ENCODE measurements at places on chromosomes 4 and X. TPM values are rescaled to one million over a fixed set of nuclear protein-coding genes. Genes with fewer than 3 reads are reported as not detected.

GRCh38 chr4:123708902-123709301 lies 312.3 kb downstream of the SPRY1 start:
- no peaks in the 10 kb centered on the region for H3K4me1 ChIP-seq
- H3K27me3 ChIP-seq = no peaks in the 10 kb centered on the region
- no peaks in the 10 kb centered on the region for H3K36me3 ChIP-seq
- H3K27ac ChIP-seq = no peak overlapping the region
- H3K4me3 ChIP-seq = no peak overlapping the region

DNA sequence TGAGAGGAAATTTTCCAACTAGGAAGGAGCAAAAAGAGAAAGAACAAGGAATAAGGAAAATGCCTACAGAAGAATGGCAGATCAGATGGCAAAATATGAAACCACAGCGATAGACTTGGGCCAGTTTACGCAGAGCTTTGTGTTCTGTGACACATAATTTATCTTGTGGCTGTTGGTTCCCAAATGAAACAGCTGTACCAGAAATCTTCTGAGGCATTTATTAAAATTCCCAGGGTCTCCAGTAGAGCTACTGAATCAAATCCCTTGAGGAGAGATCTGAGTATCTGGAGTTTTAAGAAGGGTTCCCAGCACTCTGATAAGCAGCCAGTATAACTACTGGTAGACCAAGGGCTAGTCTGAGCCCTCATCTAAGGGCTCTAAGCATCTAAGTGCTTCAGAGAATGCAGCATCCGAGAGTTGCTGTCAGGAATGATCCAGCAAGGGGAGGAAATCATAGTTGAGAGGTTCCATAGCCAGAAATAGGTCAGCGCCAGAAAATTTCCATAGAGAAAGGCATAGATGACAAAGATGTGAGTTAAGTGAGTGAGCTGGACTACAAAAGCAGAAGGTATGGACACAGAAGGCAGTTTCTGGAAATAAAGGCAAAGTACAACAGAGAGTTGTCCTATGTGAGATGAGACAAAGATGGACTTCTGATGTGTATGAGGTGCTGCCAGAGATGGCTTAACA lies 46.3 kb upstream of the FAM241A start:
- H3K27ac ChIP-seq = no peak overlapping the region
- H3K4me3 ChIP-seq = no peak overlapping the region
- no peaks in the 10 kb centered on the region for H3K4me1 ChIP-seq
- no peaks in the 10 kb centered on the region for H3K36me3 ChIP-seq

DNA sequence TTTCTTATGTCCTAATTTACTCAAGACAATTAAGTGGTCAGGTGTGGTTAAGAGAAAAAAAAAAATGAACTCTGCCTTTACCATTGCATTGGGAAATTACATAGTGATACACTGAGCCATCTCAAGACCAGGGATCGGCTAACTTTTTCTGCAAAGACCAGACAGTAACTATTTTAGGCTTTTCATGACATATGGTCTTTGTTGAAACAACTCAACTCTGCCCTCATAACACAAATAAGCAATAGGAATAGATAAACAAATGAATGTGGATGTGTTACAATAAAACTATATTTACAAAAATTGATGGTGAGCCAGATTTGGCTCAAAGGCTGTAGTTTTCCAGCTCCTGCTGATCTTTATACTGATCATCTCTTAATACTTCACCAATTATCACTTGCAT lies 632.6 kb upstream of the INTU start:
- no peaks in the 10 kb centered on the region for H3K36me3 ChIP-seq
- H3K4me1 ChIP-seq = no peaks in the 10 kb centered on the region
- H3K4me3 ChIP-seq = no peak overlapping the region
- no peak overlapping the region for H3K27ac ChIP-seq

DNA sequence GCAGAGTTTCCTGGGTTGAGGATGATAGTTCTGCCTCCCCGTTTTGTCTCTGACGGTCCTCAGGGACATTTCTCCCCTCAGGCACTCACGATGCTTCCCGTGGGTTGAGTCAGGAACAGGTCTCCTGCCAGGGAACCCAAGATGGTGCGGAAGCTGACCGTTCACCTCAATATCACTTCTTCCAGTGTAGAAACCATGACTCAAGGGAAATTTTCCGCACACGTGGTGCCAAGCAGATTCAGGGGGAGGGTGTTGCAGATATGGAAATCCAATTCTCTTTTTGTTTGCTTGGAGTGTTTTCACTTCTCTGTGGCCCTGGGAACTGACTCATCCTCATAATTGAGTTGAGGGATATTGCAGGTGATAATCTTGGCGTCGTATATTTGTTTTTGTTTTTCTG lies 46.7 kb downstream of the CXorf49B start:
- H3K4me3 ChIP-seq = no peak overlapping the region
- no peak overlapping the region for H3K27ac ChIP-seq
- H3K36me3 ChIP-seq = no peaks in the 10 kb centered on the region

GRCh38 chrX:27309406-27309805 lies 153.7 kb downstream of the PPP4R3C start:
- no peak for DNase-seq
- H3K4me3 ChIP-seq = no peak overlapping the region
- H3K36me3 ChIP-seq = no peaks in the 10 kb centered on the region
- no peaks in the 10 kb centered on the region for H3K27me3 ChIP-seq
- no peak overlapping the region for H3K27ac ChIP-seq
- no peaks in the 10 kb centered on the region for H3K4me1 ChIP-seq

DNA sequence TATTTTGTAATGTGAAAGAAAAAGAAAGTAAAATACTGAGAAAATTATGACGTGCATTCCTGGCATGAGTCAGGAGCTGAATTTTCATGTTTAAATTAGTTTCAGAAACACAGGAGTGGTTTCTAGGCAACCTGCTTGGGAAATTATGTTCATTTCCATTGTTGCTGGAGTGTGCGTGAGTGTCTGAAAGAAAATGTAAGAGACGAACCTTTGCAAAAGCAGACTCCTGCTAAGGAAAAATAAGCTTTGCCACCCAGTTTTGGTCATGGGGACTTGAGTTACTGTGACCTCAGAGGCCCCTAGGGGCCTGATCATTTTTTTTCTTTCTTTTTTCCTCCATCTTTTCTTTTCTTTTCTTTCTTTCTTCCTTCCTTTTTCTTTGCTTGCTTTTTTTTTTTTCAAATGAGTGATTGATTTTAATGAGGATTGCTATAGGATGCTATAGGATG lies 18.8 kb upstream of the CHRNA9 start:
- no peak for DNase-seq
- H3K4me1 ChIP-seq = peaks cover 6% of the 10 kb centered on the region
- no peaks in the 10 kb centered on the region for H3K36me3 ChIP-seq
- H3K4me3 ChIP-seq = no peak overlapping the region

Gene ZNF732
- total RNA-seq = not detected

Gene OCIAD2
- total RNA-seq = 15.5 TPM

Gene HGFAC
- total RNA-seq = 0.13 TPM

Gene PAGE1
- total RNA-seq = not detected

Gene TRO
- 6.5 TPM for total RNA-seq

Gene ZC4H2
- 4.1 TPM for total RNA-seq

All from pancreas (tissue), 10 donors.